Naive B cell (primary cell): ENCODE measurements at places on chromosomes 4 and X.

GRCh38 chr4:129622566-129622965 lies 526.6 kb downstream of the C4orf33 start:
- no peak for DNase-seq

GRCh38 chr4:16579866-16580265 lies 318.6 kb downstream of the LDB2 start:
- DNase-seq, result no peak

GRCh38 chr4:37872310-37872988 lies 18.4 kb upstream of the TBC1D1 start:
- no peak for DNase-seq

- no peak for DNase-seq
These were observed 189.8 kb upstream of the HHIP start for GRCh38 chr4:144456196-144456595.

DNA sequence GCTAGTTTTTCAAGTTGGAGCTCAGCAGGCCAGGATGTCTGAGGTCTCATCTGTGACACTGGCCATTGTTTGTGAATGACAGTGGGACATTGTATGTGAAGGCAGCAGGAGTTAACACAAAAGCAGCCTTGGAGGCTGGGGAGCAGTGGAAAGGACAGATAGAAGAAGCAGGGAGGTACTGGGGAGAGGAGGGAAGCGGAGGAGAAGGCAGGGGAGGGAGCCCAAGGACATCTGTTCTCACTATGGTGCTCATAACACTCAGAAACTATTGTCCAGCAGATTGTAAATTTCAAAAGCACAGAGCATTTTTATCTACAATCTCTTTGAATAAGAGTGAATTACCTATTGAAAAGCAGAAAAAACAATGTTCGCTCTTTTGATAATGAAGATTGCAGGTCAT lies 253.6 kb upstream of the DIPK2B start:
- no peak for DNase-seq

GRCh38 chr4:24794916-24795665 lies at the start of gene SOD3:
TSS of gene SOD3 (plus strand) at chr4:24795573. CDS start at chr4:24799522, 3,949 bp downstream.
- DNase-seq, result no peak

DNA sequence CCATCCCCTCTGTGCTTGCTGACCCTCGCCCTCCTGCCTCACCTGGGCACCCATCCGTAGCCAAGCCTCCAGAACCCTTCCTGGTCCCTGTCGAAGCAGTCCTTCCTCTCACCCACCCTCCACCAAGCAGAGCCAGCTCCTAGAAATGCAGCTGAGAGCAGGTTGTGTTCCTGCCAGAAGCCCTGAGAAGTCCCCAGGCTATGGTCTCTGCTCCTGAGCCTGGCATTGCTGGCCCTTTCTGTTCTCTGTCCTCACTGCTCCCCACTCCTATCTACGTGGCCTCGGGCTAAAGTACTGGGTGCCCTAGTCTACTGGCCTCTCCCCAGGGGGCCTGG lies 2.1 kb upstream of the CPZ start:
- DNase-seq, result no peak

- DNase-seq, result no peak
These were observed 19.5 kb downstream of the CNGA2 start for GRCh38 chrX:151754047-151754429.

- no peak for DNase-seq
These were observed 1138.8 kb downstream of the ARAP2 start for GRCh38 chr4:35105486-35105885.

DNA sequence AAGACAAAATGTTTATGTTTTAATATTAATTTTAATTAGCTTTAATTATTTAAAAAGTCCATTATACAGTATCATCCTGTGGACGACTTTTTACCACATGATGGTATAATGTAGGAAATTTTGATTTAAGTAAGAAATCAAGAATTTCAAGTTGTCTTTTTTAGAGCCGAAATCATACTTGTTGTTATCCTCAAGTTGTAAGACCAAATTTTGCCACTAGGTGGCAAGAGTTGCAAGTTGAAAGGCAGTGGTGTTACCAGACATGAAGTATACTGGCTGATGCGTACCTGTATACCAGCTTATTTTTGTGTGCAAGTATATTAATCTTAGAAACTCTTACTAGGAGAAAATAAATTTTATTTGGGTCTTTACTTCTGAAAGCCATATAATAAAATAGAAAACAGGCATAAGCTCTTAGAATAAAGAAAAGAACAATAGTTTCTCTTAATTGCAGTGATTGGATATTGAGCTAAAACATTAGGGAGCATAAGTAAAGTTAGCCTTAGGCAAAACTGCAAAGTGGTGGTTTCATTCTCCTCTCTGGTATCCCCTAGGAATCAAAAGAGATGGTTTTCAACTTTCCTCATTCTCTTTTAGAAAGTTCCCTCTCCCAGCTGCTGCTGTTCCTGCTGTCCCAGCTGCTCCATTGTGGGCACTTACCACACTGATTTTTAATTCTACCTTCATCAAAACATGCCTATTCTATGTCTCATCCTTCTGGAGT lies 118.0 kb upstream of the WDFY3 start:
- DNase-seq, result peak; percentile 34

DNA sequence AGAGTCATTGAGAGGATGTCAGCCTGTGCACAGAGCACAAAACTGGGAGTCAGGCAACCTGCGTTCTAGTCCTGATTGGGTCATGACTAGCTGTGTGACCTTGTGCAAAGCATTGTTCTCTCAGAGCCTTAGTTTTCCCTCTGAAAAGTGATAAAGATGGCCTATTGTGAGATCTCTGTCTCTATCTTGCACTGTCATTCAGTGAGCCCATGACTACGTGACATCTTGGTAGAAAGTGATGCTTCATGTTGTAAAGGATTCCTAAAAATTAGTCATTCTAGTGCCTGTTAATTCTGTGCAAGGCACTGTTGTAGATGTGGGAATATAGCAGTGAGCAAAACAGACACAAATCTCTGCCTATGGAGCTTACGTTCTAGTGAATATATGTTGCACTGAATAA lies 2.5 kb downstream of the PGRMC1 start:
- no peak for DNase-seq

- no peak for DNase-seq
These were observed 20.9 kb upstream of the RAB40A start for GRCh38 chrX:103540145-103540544.

GRCh38 chr4:139042981-139043460 lies 27.4 kb downstream of the NOCT start:
- DNase-seq, result no peak

- no peak for DNase-seq
These were observed 105.1 kb upstream of the LIMCH1 start for GRCh38 chr4:41432881-41433280.

- DNase-seq, result no peak
These were observed 515.7 kb downstream of the RPA4 start for GRCh38 chrX:97399400-97399799.

GRCh38 chrX:131792789-131793462 lies 230.2 kb upstream of the STK26 start:
- DNase-seq, result peak; percentile 84

DNA sequence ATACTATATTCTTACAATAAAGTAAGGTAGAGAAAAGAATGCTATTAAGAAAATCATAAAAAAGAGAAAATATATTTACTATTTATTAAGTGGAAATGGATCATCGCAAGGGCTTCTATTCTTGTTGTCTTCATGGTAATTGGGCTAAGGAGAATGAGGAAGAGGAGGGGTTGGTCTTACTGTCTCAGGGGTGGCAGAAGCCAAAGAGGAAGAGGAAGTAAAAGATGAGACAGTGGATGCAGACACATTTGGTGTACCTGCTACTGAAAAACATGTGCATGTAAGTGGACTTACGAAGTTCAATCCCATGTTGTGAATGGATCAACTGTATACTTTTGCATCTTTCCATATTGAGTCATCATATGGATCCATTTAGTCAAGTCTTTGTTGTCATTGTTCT lies 1502.1 kb upstream of the ADGRL3 start:
- DNase-seq, result no peak

DNA sequence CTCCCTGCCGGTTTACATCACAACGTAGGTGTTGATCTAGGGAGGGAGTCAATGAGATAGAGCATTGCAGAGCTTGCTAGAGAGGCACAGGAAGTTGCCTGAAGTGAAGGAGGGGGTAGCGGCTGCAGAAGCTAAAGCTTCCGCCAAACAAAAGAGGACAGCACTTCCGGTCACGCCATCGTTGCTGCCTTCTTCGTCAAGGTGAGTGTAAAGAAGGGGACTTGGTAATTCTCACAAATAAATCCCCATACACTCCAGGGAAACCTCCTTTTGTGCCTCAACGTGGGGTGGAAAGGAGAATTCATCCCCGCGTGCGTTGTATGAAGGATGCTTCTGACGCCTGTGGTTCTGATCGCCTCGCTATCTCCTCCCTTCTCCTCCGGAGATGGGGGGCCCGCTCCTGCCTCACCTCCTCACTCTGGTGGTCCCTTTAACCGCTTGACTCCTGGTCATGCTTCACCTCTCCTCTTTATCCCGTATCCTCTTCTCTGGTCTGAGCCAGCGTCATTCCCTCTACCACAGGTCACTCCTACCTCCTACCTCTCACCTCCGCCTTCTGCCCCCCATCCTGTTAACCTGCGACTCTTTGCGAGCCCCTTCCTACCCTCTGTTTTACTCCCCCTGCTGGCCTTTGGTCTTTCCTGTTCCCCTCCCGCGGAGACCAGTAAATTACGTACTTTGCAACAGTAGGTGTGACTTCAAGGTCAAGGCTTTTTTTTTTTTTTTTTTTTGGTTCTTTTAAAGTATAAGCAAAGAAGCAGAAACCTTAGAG lies 59.9 kb downstream of the GSPT2 start:
- DNase-seq, result peak; percentile 44
